ENCODE measurements at places on chromosomes 3 and 15.

- no peak for ATAC-seq
These were observed 18.7 kb downstream of the STARD9 start for GRCh38 chr15:42594095-42594494.

- no peak for ATAC-seq
These were observed 248.9 kb downstream of the THSD4 start for GRCh38 chr15:71364117-71364584.

DNA sequence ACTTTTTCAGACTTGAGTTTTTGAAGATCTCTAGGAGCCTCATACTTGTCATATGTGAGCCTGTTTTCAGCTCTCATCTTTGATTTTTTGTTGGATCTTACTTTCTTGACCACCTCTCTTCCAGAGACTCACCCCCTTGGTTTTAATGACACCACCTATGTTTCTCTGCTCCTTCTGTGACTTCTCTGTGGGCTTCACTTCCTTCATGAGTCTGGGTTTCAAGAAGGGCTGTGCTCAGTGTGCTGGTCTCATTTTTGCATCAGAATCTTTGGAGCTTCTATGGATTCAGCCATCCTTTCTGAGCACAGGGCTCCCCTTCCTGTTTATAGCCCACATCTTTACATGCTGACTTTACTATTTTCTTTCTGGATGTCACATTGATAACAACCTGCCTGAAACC, 17.7 kb downstream of the PPM1L start:
- ATAC-seq: no peak

GRCh38 chr15:101025896-101026631, 106.9 kb downstream of the LRRK1 start:
- no peak for ATAC-seq

DNA sequence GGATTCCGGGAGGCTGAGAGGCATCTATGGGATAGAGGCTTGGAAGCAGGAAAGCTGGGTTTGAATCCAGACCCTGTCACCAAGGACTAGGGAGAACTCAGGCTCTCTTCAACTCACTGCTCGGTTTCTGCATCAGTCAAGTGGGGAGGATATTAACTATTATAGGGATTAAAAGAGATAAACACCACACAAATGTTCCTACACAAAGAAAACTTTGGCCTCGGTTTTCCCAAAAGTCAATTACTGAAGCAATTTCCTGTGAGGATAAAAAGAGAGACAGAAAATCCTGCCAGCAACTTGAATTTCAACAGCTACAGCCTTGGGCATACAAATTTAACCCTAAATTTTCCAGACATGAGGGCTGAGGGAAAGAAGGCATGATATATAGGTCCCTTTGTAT, 36.0 kb downstream of the ITGB5 start:
- ATAC-seq: peak; percentile 45

GRCh38 chr3:129336093-129336706, 57.5 kb downstream of the HMCES start:
- ATAC-seq: no peak

DNA sequence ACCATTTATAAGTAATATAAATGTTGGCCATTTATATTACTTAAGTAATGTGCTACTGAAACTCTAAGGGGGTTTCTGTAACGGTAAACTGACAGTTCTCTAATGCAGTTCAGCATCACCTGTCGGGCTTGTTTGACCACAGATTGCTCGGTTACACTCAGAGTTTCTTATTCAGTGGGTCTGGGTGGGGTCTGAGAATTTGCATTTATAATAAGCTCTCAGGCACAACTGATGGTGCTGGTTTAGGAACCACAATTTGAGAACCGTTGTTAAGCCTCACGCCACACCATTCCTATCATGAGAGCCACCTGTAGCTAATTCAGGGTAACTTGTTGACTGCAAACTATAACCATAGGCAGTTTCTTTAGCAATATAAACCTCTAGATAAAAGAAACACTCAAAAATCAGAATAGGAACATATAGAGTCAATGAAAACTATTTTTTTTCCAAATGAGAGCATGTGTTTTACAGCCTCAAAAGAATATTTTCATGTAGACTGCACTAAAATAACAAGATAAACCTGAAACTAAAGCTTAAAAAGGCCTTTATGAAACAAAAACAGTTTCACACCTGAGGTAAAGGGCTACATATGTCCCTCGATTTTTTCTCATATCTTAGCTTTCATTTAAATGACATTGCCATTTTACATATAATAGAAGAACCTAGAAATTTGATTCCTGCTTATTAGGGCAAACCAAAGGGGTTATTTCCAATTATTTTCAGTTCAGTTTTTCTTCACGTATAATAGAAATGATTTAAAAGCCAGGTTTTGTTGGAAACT, 604.8 kb downstream of the UNC13C start:
- no peak for ATAC-seq

- no peak for ATAC-seq
These were observed 37.7 kb downstream of the FAM174B start for GRCh38 chr15:92617549-92618520.

- ATAC-seq: no peak
These were observed 40.8 kb downstream of the MGLL start for GRCh38 chr3:127781411-127782001.

GRCh38 chr3:9251055-9251786, 1.8 kb upstream of the SRGAP3 start:
- ATAC-seq: no peak

DNA sequence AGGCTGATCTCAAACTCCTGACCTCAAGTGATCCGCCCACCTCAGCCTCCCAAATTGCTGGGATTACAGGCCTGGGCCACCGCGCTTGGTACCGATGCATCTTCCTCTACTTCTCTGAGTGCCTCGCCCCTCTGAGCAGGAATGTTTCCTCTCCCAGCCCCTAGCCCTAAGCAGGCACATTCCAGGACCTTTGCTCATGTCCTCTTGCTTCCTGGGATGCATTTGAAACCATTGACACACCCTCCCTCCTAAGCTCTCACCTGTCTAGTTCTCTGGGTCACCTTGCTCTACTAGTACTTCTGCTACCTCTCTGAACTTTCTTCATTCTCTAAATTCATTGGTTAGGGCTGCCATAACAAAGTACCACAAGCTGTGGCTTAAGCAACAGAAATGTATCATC, 17.9 kb upstream of the UACA start:
- ATAC-seq: no peak

DNA sequence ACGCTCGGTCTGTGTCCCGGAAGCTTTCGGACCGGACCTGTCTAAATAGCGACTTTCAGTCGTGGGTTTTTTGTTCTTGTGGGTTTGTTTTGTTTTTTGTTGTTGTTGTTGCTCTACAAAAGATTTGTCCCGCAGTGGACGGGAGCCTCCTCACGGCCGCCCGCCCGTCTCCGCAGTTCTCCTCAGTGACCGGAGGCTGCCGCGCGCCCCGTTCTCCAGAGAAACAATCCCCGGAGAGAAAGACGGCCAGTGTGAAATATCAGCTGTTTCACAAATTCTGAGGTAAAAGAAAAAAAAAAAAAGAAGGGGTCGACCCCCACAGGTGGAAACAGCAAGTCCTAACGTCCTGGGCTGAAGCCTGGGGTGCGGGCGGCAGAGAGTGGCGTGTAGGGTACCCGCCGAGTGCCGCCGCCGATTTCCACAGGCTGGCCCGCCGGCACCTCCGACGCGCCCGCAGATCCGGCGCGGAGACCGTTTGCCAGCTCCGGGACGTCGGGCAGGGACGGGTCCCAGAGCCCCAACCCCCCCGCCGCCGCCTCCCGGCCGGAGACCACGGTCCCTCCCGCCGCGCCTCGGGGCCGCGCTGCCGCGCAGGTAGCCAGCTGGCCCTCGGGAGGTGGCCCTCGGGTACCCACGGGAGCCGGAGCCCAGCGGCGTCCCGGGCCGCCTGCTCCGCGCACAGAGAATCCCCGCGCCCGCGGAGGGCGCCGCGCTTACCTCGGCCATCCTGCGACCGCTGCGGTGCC, 478 bp downstream of the BNC1 start:
- no peak for ATAC-seq

GRCh38 chr3:119349354-119350041, 55.3 kb downstream of the ARHGAP31 start:
- ATAC-seq: no peak

GRCh38 chr3:34547297-34547920, 749.0 kb downstream of the PDCD6IP start:
- no peak for ATAC-seq

DNA sequence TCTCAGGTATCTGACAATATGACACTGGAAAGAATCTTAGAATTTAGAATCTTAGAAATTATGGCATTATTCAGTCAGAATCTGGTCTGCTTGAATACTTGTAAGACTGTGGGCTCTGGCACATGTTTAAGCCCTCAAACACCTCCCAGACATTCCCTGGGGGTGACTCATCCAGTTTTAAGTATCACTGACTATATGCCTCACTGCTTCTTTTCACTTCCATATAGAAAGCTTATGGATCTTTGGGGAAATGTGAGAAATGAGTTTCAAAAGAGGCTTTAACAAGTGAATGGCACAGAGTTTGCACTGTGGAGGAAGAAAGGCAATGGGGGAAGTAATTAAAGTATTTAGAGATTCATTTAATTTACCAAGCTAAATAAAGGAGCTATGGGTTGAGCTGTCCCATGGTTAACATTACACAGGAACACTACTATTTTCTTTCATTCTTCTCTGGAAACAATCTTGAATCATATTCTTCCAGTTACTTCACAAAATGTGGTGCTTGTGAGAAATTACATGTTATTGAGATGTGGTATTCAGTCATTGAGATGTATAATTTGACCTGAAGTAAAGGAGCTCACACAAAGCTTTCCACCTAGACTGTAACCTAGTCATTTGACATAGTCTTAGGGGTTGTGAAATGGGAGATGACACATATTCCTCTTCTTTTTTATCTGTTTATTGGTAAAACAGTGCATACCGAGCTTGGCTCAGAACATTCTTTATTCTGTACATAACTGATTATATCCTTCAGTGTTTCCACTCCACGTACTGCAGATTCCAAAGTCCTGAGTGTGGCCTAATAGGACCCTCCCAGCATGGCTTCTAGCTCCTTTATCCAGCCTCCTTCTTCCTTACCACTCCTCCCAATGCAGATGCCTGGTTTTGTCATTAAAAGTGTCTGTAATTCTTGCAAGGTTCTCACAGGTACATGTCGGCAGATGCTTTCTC, 544.6 kb upstream of the NECTIN3 start:
- ATAC-seq: peak; percentile 96

- ATAC-seq: no peak
These were observed 82.5 kb downstream of the RFTN1 start for GRCh38 chr3:16430717-16431630.

GRCh38 chr15:62254137-62254934, 89.3 kb upstream of the C2CD4B start:
- ATAC-seq: peak; percentile 93
